ENCODE measurements at places on chromosomes 1 and 21.

DNA sequence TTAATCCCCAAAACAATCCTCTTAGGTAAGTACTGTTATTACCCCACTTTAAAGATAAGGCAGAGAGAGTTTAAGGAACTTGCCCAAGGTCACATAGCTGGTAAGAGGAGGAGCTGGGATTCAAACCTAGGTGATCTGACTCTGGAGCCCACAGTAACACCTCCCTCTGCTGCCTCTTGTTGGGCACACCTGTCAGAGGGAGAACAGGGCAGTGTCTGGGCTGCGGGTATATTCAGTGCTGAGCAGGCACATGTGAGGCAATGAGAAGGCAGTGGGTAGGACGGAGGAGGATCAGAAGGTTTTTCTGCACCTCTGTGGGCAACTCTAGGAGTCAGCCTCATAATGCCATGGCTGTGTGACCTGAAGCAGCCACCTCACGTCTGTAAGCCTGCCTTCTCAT lies 1.8 kb downstream of the HPCA start:
- no peak for DNase-seq

- DNase-seq, result peak; percentile 10
These were observed 74.3 kb upstream of the FAM3B start for GRCh38 chr21:41242238-41242829.

- DNase-seq, result no peak
These were observed 182.0 kb upstream of the RUNX1 start for GRCh38 chr21:35231090-35231489.

GRCh38 chr1:246800756-246801155 lies 76.5 kb downstream of the SCCPDH start:
- no peak for DNase-seq

DNA sequence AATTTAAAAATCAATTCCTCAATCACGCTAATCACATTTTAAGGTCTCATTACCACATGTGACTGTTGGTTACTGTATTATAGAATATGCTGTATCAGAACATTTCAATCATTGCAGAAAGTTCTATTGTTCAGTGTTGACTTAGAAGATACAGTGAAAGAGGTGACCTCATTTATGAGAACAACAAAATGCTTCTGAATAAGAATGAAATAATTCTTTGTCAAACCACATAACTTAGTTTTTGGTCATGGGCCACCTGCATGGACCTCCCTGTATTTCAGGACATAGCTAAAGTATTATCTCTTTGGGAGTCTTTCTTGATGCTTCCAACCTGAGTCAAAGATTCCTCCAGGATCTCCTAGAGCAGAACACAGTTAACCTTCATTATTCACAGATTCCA lies 22.3 kb downstream of the MFSD2A start:
- DNase-seq, result no peak

All from liver (tissue), 10 donors.